ENCODE measurements at places on chromosomes 1 and 21.

- DNase-seq: no peak
Measured at GRCh38 chr1:239918634-239919033, 173.0 kb upstream of the FMN2 start.

DNA sequence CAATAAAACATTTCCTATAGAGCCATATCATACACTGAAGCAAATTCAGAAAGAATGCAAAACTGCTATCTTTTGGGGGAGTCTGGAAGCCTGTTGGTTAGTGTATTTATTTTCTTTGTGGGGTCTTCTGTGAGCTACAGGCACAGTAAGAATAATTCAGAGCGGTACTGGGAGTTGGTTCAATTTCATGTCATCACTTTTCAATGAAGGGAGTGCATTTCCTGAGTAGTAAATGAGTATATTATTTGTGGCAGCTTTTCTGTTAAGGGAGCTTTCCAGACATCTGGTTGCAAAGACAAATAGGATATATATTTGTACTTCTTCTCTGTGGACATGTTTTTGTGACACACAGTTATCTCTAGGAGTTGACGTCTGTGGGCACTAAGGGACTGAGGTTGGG is 130.6 kb downstream of the HUNK start:
- DNase-seq: no peak

GRCh38 chr1:200834383-200834782 is 38.4 kb upstream of the GPR25 start:
- DNase-seq: no peak

GRCh38 chr1:18977428-18977827 is 21.0 kb upstream of the IFFO2 start:
- DNase-seq: no peak

DNA sequence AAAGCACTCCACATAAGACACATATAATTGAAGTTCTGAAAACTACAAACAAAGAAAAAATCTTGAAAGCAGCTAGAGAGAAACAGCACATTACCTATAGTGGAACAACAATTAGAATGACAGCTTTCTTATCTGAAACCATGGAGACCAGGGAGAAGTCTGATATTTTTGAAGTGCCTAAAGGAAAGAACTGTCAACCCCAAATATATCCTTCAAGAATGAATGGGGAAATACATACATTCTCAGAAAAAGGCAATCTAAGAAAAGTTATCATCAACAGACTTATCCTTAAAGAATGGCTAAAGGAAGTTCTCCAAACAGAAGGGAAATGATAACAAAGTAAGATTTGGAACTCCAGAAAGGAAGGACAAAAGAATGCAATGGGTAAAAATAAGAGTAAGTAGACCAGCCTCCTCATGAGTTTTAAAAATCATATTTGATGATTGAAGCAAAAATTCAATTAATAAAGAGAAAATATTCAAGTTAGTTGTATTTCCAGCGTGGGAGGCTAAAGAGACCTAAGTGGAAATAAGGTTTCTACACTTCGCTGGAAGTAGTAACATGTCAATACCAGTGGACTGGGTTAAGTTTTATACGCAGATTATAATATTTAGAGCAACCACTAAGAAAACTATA is 170.8 kb upstream of the SAMSN1 start:
- DNase-seq: no peak

DNA sequence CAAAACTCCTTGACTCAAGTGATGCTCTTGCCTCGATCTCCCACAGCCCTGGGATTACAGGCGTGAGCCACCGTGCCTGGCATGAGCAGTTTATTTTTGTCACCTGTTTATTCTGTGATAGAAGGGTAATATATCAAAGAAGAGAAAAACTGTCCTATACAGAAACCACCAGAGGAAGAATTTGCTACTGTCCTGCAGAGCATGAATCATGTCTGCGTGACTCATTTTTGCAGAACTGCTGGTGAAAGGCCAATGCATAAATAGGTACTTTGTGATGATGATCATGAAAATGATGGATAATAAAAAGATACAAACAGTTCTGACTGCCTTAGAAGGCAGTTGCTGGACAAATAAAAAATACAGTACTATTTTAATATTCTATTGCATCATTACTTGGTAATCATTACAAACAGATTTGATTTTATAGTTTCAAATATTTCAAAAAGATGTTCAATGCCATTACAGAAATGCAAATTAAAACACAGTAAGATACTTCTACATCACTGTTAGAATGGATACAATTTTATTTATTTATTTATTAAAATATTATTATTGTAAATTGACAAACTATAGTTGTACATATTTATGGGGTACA is 26.5 kb downstream of the RIPPLY3 start:
- DNase-seq: no peak

GRCh38 chr1:1578371-1578940 is 3.8 kb upstream of the SSU72 start:
- no peak for DNase-seq

DNA sequence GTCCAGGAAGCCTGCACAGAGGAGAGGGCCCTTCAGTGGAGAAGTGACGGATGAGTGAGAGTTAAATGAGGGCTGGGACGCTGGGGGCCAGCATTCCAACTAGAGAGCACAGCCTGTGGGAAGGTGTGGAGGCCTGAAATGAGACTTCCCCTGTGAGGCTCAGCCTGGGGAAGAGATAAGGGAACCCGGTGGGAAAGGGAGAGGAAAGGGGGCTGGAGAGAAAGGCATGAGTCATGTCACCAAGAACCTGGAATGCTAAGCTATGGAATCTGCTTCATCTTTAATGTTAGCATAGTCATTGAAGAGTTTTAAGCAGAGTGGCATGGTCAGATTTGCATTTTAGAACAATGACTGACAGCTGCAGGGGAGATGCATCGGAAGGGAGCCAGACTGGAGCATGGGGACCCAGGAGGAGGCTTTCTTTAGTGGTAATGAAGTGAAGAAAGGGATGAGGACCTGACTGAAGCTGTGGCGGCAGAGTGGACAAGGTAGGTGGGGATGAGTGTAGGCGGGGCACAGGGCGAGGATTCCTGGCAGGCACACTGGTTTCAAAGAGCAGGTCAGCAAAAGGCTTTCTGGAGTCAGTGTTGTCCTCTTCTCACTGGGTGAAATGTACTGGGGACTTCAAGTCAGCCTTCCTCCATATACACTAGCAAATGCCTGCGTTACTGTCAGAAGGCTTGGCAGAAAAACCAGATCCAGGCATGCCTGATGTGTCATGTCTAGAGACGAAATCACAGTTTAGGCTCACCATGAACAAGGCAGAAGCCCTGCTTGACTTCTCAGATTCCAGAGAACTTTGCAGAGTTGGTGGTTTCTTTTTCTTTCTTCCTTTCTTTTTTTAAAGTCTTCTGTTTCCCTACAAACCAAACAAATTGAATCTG is 8.0 kb downstream of the RGL1 start:
- DNase-seq: no peak

DNA sequence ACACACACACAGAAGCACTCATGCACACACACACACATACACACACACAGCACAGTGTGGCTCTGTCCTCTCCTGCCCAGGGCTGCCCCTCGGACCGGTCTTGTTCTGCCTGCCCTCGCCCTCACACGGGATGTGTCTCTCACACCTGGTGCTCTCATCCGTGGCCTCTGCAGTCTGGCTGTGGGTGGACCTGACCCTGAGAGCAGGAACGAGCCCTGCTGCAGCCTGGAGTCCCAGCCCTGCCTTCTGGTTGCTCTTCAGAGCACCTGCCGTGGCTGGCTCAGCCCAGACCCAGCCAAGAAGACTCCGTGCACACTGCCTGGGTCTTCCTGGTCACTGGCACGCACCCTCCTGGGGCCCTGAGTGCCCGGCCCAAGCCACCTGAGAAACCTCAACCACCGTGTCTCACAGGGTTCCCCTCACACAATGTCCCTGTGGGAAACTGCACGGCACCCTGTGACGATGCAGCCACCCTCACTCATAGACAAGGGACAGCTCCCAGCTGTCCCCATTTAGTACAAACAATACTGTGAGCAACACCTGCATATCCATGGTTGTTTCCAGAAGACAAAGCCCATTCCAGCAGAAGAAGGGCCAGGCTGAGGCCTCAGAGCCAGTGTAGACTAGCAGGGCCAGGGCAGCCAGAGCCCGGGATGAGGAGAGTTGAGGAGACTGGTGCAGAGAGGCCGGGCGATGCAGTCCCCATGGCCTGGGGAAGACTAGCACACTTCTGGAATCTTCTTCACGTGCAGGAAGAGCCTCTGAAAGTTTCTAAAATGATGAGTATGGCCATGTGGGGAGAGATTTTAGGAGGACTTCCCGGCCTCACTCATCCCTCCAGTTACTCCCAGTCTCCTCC is 234.0 kb downstream of the NPHP4 start:
- no peak for DNase-seq

DNA sequence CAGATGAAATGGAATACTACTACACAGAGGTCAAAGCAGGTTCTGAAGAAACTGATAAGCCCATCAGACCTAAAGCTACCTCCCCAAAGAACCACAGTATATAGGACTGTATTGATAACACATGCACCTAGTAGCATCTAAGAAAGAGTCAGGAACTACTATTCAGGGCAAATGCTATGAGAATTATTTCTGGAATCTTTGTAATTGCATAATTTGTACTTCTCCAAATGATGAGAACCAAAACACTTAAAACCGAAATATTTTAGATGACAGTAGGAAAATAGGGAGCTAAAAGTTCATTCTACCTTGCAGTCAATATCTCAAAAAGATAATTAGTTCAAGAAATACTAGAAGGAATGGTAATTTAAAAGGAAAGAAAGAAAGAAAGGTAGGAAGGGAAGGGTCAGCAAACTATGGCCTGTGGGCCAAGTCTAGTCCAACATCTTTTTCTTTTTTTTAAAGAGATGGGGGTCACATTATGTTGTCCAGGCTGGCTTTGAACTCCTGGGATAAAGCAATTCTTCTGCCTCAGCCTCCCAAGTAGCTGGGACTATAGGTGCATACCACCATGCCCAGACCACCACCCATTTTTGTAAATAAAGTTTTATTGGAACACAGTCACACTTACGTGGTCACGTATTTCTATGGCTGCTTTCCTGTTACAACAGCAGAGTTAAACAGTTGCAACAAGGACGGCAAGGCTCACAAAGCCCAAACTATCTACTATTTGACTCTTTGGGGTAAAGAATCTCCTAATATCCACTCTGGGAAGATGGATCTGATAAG is 24.0 kb downstream of the EGLN1 start:
- DNase-seq: no peak

DNA sequence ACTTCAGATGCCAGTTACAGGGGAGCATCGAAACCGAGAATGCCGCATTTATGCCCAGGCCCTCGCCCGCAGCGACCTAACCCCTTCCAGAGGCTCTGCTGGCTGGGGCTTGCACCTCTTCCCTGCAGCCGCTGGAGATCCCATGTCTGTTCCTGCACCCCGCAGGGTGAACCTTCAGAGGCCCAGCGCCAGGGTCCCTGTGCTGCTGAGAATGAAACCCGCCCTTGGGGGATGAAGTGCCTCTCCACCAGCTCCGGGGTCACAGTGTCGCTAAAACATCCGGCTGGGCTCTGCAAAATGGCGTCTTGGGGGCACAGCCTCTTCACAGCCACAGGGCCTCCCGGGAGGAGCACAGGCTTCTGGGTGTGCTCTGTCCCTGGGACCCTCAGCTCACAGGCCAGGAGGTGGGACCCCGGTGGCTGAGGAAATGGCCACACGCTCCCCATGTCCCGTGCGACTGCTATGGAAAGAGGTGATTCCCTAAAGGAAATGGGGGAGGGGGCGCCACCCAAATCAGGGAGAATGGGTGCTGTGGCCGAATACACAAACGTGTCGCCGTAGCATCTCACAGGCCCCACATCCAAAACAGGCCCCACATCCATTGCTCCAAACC is 39.9 kb upstream of the TSPEAR start:
- no peak for DNase-seq

DNA sequence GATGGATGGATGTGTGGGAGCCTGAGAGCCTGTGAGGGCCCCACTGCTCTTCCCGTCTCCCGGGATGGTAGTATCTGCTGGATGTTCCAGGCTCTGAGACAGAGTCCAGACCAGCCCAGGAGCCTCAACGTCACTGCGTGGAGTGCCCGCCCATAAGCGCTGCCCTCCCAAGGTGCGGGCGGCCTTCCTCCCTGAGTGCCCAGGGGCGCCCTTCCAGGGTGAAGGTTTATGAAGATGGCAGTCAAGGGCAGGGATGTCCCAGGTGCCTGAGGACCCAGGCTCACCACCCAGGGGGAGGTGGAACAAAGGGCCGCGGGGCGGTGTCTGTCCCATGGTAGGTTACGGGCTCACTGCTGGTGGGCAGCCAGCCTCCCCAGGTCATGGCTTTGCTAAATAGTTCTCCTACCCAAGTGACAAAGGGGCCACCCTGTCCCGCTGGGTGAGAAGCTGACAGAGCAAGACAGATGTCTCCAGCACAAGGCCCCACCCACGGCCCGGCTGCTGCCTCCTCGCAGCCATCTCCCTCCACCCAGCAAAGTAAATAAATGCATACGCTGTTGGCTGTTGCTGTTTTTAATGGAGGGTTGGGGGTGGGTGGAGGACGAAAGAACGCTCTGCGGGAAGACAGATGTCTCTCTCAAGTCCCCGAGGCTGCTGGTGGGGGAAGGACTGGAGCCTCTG is 9.0 kb upstream of the GPR153 start:
- peak; percentile 88 for DNase-seq

- no peak for DNase-seq
Measured at GRCh38 chr1:218931324-218931723, 242.4 kb upstream of the LYPLAL1 start.

DNA sequence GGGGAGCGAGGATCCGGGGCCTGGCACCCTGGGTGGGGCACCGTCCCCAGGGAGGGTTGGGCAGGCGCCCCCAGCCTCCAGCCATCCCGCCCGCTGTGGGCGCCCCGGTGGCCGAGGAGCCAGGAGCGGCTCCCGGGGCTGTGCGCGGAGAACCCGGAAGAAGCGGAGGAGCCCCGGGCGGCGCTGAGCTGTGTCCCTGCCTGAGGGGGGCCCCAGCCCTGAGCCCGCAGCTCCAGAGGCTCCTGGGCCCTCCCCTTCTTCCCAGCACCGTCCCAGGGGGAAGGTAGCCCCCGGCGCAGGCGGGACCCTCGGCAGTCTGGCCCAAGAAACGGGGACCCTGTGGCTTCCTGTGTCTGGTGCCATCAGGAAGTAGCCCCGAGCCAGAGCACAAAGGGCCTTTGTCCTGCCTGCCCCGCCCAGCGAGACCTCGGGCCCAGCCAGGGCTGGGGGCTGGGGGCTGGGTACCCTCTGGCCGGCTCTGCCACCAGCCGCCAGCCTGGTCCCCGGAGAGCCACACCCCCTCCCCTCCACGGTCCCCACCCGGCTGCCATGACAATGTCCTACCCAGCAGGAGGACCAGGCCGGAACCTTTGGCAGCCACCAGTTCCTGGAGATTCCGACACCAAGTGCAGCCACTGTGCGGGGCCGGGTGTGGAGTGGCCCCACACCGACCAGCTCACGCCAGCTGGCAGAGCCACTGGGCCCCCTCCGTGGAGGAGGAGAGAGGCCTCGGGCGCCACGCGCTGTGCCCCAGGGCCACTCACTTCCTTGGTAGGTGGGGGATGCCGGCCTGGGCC is 15.6 kb upstream of the TTLL10 start:
- no peak for DNase-seq

Measured in NCI-H524 (cell line).